ENCODE measurements at places on chromosomes 7 and 10.

- no peak for DNase-seq
Measured at GRCh38 chr7:150326657-150327268, 3.4 kb upstream of the ACTR3C start.

DNA sequence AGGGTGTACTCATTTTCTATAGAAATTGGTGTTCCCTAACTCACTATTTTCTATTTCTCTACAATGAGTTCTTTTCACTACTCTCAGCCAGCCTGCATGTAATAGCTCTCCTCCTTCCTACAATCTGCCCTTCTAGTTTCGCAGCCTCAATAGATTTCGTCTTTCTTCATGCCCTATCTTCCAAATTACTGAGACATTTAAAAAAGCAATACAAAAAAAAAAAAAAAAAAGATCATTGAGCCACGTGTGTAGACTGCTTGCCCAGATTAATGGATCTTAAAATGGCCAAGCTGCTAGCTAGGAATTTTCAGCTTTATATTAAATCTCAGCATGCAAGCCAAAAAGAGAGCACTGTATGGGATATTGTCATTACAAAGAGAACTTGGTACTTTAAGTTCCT is 55.5 kb downstream of the ZNF277 start:
- DNase-seq: no peak

- no peak for DNase-seq
Measured at GRCh38 chr7:31816810-31817209, 129.8 kb downstream of the PPP1R17 start.

DNA sequence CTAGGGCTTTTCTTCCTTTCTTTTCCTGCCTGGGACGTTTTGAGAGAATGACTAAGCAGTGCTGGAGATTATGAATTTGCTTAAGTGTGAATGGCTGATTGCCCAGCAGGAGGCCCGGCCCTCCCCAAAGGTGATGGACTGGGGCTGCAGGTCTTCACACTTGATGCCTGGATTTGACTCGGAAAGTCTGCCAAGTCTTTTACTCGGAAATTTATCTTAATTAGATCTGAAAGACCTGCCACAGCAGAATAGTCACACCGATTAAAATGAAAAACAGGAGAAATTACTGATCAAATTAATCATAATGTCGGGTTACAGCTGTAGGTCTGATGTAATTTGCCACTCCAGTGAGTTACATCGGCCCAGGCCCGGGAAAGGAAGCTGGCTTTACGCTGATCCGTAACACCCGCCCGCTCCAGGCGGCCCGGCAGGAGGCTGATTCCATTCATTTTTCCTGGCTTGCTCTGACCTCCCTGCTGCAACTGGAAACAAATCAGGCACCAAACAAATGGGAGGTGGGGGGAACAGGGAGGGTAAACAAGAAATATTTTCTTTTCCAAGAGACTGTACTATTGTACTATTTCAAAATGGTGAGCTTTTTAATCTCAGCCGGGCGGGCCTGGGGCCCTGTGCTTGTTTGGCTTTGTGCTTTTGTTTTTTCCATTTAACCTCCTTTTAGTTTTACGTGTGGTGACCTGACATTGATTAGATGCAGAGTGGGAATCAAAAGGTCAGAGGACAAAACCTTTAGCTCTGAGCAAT is 212.4 kb upstream of the YAE1 start:
- peak; percentile 97 for DNase-seq

- peak; percentile 61 for DNase-seq
Measured at GRCh38 chr7:24965831-24966708, 13.9 kb downstream of the OSBPL3 start.

GRCh38 chr10:48444266-48444665 is 137.8 kb downstream of the MAPK8 start:
- peak; percentile 30 for DNase-seq

GRCh38 chr10:122981066-122981464 is 864 bp downstream of the PSTK start:
- DNase-seq: peak; percentile 5

GRCh38 chr7:135795846-135796570 is 47.4 kb upstream of the FAM180A start:
- no peak for DNase-seq

DNA sequence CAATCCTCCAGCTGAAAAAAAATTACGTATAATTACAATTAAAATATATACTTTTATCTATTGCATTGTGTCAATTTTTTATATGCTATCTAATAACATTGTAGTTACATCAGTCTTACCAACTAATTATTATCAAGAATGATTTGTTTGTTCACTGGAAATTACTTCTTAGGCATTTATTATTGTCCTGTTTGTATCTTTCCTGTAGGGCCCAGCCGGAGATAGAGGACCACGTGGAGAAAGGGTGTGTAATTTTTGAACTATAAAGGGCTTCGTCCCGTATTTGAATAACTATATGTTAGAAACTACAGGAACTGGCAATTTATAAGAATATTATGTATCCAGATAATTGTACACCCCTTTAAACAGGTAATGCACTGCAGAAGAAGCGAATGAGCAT is 4.1 kb downstream of the COL1A2 start:
- no peak for DNase-seq

- no peak for DNase-seq
Measured at GRCh38 chr10:36345807-36346206, 703.7 kb upstream of the FZD8 start.

GRCh38 chr7:38398725-38399321 is 125.4 kb upstream of the TARP start:
- peak; percentile 34 for DNase-seq

DNA sequence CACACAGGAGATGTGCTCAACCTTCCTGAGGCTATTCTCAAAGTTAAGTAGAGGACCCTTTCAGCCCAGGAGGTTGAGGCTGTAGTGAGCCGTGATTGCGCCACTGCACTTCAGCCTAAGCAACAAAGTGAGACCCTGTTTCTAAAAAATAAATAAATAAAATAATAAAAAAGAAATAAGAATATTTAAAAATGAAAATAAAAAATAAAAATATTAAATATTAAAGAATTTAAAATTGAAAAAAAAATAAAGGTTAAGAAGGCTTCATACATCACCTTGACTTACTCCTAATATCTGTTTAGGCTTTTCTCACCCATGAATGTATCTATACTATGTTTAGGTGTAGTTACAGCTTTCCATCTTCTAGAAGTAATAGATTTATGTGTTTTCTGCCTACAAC is 187.5 kb upstream of the AGK start:
- no peak for DNase-seq

GRCh38 chr10:94710578-94710977 is 27.0 kb downstream of the CYP2C18 start:
- no peak for DNase-seq

- DNase-seq: no peak
Measured at GRCh38 chr10:3853547-3854303, 68.7 kb upstream of the KLF6 start.

GRCh38 chr10:132175907-132176581 is 10.7 kb upstream of the DPYSL4 start:
- DNase-seq: no peak

DNA sequence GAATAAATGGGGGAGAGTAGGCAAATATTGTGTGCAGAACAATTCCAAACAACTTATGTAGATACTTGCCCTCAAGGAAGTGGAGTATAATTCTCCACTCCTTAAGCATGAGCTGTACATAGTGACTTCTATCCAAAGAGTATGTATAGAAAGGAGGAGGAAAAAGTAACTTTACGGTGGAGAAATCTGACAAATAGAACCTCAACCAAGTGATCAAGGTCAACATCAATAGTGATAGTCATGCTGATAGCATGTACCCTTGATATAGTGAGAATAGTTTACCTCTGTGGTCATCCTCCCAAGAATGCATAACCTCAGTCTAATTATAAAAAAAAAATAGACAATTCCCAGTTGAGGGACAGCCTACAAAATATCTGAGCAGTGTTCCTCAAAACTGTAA is 89.1 kb upstream of the NANOS1 start:
- peak; percentile 26 for DNase-seq

DNA sequence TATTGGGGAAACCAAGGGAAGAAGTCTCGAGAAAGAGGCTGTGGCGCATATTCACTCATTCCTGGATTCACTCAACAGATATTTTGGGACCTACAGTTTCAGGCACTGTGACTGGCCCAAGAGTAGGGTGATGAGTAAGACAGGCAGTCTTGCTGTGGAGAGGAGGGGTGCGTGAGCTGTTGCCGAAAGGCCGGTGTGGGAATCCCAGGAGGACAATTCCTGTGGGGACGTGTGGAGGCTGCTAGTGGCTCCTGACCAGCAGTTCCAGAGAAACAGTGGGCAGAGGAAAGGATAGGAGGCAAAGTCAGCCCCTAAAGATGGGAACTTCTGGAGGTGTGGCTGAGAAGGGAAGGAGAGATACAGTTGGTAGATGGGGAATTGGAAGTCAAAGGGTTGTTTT is 59.3 kb upstream of the GRB10 start:
- DNase-seq: no peak

DNA sequence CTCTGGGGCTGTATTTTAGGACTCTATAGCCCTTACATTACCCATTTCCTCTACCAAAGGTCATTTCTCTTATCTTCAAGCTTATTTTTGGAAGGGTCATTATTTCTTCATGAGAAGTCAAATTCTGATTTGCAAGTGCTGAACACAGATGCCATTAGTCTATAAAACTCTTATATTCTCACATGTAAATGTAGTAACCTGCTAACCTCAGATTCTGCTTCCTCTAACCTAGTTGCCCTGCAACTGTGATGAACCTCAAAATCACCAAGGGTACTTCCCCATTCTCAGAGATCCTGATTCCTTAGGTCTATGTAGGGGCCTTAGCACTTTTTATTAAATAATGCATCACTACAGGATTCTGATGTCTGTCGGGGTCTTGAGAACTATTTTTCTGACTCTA is 6.3 kb downstream of the FAS start:
- DNase-seq: no peak

DNA sequence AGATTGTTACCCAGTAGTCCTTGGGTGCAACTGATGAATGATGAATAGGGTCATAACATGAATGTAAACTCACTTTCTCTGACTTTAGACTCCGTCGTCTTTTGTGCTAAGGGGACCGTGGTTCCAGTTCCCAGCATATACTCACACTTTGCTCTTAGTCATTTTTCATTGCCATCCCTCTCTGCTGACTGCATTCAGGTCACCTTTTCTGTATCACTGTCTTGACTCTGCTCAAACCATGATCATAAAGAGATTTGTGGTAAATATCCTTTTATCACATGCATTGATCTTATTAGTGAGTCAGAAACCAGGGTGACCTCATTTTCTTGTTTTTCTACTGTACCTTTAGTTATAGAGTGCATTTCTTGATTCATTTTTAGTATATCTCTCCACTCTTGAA is 141.1 kb upstream of the AGR3 start:
- DNase-seq: no peak

GRCh38 chr10:86299562-86299961 is 67.0 kb downstream of the GRID1 start:
- no peak for DNase-seq

DNA sequence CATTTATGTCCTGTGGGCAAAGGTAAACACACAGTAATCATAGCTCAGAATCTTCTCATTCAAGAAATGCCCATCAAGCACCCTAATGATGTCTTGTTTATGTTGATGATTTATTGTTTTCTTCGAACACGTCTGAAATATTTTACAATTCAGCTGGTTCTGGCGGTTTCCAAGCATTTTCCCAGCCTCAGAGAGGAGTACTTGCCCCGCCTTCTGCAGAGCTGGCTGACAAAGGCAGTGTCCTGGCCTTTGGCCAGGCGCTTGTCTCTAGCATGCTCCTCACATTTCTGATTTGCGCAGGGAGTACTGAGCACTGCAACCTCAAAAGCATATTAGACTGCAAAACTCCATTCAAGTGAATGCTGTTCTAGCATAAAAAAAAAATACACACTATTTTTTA is 314.2 kb upstream of the GNAI1 start:
- peak; percentile 79 for DNase-seq

DNA sequence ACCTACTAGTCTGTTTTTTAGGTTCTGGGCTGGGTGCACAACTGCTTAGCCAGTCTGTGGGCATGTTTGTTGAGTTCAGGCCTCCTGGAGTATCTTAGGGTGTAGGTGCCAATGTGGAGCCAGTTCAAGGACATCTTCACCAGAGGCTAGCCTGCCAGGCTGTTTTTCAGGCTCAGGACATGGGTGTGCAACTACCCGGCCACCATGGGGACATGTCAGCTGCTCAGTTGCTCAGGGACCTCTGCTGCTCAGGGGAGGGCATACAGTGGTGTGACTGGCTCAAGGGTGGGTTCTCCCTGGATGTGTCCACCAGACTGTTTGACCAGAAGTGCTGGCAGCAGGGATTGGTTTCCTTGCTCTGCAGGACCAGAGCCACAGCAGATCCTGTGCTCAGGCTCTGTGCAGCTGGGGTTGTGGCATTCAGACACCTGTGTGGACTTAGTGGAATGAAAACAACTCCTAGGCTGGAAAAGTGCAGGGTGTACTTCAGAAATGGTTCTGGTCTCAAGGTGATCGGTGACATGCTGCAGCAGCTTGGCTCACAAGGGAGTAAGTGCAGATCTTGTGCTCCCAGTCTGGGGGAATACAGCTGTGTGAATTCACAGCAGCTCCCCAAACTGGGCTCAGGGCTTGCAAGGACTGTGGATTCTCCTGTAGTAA is 44.8 kb downstream of the PALS2 start:
- DNase-seq: no peak

DNA sequence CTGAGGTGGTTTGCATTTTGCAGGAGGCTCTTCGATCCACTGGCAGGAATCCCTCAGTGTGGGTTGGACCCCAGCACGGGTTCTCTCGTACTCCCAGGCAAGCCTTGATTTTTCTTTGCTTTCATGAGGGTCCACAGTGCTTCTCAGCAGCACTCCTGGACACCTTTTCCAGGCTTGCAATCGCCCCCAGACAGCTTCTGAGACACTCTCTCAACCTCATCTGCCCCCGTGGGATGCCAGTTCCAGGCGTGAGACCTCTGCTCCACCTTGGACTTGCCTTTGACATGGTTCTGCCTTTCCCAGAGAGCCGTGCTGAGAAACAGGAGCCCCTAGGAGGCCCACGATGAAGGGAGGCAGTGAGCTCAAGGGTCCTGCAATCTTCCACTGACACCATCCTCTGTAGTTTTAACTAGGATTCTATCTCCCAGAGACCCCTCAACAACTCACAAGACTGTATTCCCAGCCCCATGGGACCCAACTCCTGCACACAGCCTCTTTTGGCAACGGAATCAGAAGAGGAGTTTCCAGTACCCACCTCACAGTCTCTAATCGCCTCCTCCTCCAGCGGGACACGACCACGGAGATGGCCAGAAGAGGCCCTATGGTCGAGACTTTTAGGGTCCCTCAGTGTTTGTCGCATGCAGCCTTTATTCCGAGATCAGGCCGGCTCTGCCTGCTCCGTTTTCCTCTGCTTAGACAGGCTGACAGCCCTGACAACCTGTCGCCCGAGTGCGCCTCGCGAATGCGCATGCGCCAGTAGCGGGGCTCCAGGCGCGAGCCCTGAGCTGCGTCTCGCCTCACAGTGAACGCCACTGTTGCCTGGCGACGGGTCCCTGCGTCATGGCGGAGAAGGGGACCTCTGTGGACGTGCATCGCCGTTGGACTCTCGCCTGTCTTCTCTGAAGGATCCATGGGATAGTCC is 26.0 kb upstream of the ZNF273 start:
- DNase-seq: no peak
